Activated CD4-positive, alpha-beta T cell treated with anti-CD3 and anti-CD28 coated beads, Interleukin-2, amount 50 U/mL, for 4 hours (primary cell): ENCODE measurements at places on chromosomes 6 and 20.

DNA sequence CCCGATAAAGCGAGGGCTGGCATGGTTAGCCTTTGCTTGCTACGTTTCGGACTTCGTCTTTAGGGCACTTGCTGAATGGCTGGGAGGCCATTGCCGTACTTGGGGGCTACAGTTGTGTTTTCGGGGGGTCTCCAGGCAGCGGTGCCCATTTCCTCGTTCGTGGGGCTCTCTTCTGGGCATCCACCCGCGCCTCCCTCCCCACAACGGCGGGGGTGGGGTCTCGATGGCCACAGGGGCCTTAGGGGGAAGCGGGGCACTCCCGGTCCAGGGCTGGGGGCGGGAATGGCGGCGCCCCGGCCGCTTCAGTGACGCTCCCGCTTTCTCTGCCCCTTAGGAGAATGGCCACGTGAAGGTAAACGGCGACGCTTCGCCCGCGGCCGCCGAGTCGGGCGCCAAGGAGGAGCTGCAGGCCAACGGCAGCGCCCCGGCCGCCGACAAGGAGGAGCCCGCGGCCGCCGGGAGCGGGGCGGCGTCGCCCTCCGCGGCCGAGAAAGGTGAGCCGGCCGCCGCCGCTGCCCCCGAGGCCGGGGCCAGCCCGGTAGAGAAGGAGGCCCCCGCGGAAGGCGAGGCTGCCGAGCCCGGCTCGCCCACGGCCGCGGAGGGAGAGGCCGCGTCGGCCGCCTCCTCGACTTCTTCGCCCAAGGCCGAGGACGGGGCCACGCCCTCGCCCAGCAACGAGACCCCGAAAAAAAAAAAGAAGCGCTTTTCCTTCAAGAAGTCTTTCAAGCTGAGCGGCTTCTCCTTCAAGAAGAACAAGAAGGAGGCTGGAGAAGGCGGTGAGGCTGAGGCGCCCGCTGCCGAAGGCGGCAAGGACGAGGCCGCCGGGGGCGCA lies 2.4 kb downstream of the MARCKS start:
- no peak for DNase-seq

- no peak for DNase-seq
These were observed 165.2 kb upstream of the AGPAT4 start for GRCh38 chr6:161439093-161439492.

GRCh38 chr6:132598473-132598872 lies 8.9 kb upstream of the TAAR5 start:
- DNase-seq, result no peak

- no peak for DNase-seq
These were observed 346.3 kb downstream of the BMP2 start for GRCh38 chr20:7113577-7114466.

DNA sequence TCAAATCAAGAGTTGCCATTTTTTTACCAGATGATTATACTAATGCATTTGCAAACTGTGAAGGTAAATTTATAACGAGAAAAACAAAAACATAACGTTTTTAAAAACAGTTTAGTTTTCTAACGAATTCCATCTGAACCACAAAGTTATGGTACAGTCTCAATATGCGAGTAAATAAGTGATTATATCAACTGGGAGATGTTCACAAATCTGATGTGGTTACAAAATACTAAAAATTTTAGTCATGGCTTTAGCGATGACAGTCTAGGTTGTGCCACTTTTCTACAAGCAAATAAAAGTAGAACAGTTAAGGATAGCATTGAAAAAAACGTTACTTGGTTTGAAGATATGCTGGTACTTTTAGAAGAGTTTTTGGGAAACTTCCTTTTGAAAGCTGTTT lies 186.8 kb downstream of the FUT9 start:
- no peak for DNase-seq

DNA sequence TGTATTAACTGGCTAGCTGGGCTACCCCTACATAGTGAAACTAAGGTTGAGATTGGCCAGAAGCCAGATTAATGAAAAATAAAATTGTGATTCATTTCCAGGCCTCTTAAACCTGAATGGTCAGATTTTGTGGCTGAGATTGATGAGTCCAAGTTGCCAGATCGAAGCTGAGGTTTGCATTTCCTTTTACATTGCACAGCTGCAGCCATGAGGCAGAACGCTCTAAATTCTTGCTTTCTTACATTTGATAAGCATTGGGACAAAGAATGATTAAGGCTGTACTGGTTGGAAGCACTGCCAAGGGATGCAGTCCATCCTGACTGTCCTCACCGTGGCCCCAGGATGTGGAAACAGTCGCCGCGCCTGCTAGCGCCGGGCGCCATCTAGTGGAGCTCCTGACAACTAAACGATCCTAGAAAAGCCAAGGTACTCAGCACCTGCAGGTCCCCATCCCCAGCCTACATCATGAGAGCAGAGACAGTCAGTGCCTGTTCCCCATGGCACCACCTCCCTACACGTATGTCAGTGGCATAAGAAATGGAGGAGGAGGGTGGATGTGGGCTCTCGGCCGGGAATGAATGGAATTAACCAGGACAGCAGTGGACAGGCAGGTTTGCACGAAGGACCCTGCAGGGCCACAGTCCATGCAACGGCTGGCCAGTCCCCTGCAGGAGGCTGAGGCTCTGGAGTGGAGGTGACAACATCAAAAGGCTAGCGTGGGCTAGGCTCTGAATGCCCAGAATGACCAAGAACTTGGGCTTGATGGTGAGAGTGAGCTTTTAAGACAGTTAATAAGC lies 19.0 kb downstream of the PXDC1 start:
- DNase-seq, result peak; percentile 54

GRCh38 chr6:28355743-28356665 lies 6.3 kb downstream of the ZKSCAN3 start:
- peak; percentile 45 for DNase-seq

DNA sequence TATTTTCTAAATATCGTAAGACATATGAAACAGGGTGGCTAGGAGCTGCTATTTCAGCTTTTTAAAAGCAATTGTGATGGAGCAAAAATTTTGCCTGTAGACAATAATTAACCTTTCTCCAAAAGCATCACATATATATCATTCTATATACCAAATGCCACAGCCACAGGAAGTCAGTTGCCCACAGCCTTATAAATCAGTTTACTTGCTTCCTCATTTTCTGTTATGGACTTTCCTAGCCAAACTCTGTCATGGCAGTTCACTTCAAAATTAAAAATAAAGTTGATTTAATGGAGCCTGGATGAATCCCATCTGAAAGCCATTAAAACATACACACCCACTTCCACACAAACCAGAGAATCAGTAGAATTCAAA lies 93.4 kb upstream of the NHSL1 start:
- no peak for DNase-seq

DNA sequence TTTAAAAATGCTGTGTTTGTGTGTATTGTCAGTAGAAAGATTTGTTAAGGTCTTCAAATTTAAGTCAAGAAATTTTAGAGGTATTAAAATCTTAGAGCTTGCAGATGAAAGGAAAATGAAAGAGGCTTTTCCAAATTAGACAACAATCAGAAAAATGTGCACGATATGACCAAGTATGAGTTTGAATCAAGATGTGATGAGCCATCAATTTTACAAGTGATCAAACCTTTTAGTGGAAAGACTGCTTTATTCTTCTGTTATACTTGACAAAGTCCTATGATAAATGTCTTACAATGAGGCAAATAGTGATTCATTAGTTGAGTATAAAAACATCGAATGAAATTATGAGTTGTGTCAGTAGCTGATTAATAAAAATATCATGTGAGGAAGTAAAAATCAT lies 19.6 kb upstream of the CST1 start:
- no peak for DNase-seq

GRCh38 chr20:54475334-54476168 lies at the start of gene DOK5:
Gene DOK5 (plus strand): TSS chr20:54475593. CDS start chr20:54475947, 354 bp downstream.
- no peak for DNase-seq

DNA sequence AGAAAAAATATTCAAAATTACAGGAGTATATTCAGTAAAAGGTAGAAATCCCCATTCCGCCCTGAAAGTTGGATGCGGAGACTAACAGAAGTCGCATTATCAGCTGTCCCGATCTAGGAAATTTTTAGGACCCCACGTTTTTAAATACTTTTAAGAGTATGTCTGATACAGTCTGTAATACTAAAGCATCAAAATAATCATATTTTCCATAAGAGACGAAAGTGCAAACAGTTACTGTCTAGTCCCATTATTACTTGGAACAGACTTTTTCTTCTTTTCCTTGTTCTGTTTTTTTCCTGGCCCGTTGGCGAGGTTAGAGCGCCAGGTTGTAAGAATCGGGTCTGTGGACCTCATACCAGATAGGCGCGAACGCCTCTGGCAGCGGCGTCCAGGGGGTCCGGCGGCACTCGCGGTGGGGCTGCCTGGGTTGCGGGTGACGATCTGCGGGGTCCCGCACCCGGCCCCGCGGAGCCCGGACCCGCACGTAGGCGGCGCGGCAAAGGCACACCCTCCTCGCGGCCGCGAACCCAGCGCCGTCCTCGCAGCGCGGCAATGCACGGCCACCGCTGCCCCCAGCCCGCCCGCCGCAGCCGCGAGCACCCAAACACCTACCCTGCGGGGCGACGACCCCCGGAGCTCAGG lies 460 bp downstream of the PLAGL1 start:
- DNase-seq, result no peak

- DNase-seq, result no peak
These were observed 7.8 kb upstream of the CCR6 start for GRCh38 chr6:167115054-167115453.

DNA sequence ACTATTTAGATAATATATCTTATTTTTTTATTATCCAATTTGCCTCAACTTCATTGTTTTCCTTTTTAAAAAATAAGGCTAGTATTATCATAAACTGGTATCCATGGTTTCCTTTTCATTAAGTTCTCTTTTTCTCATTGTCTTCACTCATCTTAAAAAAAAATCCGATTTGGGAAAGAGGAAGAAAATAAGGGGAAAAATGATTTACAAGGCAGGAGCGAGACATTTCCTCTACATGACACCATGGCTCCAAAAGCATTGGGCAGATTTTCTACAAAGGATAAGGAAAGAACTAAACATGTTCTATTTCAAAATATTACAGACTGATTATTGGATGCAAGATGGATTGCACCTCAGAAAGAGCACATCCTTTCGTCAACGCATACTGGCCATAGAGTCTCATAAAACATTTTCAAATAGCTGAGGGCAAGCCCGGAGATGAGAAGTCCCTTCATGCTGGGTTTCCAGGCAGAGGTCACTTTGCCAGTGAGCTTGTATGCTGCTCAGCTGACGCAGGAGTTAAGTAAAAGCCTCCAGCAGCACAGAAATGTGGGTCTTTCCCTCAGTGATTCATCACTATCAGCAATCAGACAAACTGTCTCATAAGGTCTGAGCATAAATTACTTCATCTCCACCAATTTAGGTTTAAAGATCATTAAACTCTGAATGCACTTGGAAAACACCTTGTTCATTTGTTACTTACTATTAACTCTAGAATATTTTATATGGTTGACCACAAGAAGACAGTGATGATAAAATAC lies 129.0 kb upstream of the TNFAIP3 start:
- DNase-seq, result no peak

GRCh38 chr6:68728159-68728979 lies 93.3 kb downstream of the ADGRB3 start:
- DNase-seq, result no peak

GRCh38 chr6:111642463-111643158 lies 36.9 kb upstream of the TRAF3IP2 start:
- DNase-seq, result no peak

- DNase-seq, result no peak
These were observed 139.5 kb downstream of the ERMARD start for GRCh38 chr6:169890901-169891300.

DNA sequence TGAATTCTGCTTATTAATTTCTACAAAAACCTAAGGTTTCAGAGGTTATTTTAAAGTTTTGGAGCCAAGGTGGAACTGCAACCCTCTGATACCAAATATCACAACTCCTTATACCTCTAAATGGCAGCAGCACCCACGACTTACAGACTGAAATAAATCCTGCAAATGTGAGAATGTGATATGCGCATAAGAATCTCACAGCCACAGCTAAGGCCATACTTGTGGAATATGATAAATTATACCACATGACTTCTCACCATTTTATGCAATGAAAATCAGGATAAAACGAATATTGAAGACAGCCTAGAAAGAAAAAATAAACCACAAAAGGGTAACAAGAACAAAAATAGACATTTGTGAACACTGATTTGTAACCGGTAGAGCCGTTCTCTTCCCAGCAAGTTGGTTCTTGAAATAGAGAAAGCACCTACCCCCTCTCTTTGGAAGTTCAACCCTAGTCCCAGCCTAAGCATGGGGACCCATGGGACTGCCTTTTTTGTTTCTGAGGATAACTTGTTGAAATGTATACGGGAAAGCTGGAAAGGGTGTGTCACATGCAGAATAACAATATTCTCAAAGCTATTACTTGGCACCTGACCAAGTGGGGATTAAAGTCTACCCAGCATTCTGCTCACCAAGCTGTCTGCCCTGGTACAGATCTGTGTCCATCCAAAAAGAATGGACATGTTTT lies 47.1 kb upstream of the MCM9 start:
- no peak for DNase-seq

GRCh38 chr6:134429861-134430380 lies 112.0 kb upstream of the SGK1 start:
- DNase-seq, result no peak

GRCh38 chr20:23652926-23653325 lies 15.2 kb upstream of the CST3 start:
- no peak for DNase-seq

GRCh38 chr6:6790393-6790792 lies 201.9 kb downstream of the LY86 start:
- no peak for DNase-seq

GRCh38 chr6:2688401-2689064 lies 62.2 kb downstream of the MYLK4 start:
- DNase-seq, result no peak
